ENCODE measurements at places on chromosomes 1 and 21.
A peak's percentile ranks its signal among the peaks of the same experiment; 100 is the strongest.

DNA sequence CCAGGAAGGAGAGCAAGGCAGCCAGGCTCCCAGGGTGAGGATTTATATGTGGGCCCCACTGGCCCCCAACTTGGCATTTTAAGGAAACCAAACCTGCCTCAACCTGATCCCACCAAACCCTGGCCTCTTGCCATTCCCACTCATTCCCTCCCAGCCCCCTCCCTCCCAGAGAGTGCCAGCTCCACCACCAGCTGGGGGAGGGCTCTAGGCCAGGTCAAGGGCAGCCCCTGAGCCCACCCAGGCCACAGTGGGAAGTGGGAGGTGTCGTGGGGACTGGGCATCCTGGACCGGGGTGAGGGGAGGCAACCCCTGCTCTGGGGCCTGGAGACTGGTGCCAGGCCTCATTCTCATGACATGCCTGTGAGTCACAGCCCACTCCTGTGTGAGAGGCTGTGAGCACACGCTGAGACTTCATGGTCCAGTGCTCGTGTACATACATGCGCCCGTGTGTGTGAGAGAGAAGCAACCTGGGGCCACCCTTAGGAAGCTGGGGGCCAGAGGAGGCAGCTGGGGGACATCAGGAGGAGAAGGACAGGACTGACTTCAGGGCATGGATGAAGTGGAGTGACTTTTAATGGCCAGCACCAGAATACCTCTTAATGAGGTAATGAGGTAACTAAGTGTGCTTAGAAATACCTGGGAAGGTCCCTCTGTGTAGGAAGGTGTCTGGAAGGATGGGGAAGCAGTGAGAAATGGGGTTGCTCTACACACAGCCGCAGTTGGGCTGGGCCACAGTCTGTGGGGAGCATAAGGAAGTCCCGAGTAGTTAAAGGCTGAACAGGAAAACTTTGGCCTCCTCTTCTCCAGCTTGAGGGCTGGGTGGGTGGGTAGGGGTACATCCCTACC lies at the start of gene S100A2:
S100A2 (minus strand) TSS at position 316 of the 846 bp plus-strand sequence. CDS start 1,967 bp downstream, outside the sequence.
- DNase-seq = peak; percentile 68

DNA sequence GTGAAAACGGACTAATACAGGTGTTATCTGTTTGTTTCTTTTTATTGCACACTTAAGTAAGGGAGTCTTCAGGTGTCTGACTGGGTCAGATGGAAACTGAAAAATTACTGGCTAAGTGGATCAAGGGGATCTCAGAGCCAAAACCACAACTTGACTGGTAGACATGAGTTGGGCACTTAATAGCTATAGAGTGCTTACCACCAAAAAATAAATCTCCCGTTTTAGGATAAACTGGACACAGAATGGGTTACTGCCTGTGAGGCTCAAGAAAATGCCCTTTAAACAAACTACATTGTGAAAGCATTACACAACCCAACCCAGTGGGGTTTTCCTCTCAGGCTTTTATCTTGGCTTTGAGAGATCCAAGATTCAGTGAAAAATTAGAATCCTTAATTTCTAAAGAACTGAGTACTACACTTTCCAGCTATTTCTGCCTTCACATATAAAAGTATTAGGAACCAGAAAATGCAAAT lies 134.0 kb upstream of the LYPLAL1 start:
- no peak for DNase-seq

DNA sequence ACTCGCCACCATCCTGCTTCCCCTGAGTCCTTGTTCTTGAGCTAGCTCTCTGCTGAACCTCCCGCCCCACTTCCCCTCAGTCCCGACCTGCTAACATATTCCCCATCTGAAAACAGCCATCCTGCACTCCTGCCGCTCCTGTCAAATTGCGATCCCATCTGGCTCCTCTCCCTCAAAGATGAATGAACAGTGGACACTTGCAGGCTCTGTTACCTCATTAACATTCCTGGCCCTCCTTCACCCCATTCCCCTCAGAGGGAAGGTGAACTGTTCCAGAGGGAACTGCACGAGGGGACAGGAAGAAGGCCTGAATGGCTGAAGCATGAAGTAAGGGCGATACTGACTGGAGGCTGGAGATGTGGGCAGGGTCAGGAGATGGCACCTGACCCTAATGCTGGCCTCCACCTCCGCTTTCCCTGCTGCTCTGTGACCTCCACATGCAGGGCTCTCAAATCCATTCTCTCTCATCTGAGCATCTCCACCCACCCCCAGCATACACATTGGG lies 7.4 kb upstream of the CELSR2 start:
- DNase-seq = no peak

DNA sequence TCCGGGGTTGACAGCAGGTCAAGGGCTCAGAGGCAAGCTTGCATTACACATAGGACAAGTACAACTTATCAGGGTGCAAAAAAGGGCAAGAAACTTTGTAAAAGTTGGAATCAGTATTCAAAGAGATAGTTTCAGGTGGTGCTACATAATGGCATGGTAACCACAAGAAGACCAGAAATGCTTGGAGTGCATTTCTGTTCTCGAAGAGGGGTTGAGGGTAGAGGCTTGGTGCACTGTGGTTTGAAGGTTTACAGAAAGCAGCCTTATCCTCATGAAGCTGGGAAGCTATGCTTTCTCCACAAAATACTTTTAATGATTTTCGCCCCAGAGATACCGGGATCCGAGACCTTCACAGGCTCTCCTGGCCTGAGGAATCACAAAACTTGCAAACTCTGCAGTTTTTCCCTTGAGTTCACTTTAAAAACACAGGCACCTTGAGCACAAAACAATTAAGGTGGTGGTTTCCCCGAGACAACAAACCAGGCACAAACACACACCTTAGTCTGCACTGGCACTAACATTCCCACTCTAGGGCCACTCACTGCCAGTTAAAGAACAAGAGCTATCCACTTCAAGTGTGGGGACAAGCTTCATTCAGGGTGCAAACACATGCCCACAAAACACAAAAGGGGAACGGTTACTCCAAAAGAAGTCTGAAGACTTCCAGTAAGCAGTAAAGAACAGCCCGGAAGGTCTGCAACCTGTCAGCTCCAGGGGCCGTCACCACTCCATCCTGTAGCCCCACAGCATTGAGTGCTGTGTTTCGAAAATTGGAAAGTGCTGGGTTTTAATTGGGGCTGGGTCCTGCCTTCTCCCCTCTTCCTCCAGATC lies 29.8 kb upstream of the NFIA start:
- DNase-seq = no peak

DNA sequence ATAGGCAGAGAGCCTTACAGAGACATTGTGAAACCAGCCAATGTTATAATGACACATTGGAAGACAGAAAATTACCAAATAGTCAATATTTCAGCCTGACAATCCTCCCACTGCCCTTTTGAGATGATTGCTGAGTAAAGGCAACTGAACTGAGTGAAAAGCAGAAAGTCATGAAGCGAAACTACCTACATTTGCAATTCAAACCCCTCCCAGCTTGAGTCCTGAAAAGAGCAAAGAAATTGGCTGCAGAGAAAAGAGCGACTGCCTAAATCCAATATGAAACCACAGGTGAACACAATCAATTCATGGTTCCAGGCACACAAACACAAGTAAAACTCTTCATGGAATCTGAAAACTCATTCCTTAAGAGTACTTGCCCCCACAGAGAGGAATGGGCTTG lies 143.4 kb upstream of the CHRM3 start:
- DNase-seq = peak; percentile 31

DNA sequence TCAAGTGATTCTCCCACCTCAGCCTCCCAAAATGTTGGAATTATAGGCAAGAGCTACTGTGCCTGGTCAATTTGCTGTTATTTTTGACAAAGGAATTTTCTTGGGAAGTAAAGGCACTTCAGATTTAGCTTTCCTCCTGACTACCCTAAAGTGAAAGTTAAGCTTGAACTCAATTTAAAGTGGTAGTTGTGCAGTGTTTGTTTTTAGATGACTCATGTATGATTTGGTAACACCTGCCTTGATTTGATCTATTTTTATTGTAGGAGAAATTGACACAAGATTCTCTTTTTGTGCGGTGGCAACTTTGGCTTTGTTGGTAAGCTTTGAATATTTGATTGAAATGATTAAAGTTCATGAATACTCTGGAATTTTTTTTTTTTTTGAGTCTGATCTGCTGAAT lies 5.0 kb downstream of the RABGGTB start:
- DNase-seq = no peak

- DNase-seq = no peak
Measured at GRCh38 chr21:44419679-44420078, 35.6 kb upstream of the LRRC3 start.

DNA sequence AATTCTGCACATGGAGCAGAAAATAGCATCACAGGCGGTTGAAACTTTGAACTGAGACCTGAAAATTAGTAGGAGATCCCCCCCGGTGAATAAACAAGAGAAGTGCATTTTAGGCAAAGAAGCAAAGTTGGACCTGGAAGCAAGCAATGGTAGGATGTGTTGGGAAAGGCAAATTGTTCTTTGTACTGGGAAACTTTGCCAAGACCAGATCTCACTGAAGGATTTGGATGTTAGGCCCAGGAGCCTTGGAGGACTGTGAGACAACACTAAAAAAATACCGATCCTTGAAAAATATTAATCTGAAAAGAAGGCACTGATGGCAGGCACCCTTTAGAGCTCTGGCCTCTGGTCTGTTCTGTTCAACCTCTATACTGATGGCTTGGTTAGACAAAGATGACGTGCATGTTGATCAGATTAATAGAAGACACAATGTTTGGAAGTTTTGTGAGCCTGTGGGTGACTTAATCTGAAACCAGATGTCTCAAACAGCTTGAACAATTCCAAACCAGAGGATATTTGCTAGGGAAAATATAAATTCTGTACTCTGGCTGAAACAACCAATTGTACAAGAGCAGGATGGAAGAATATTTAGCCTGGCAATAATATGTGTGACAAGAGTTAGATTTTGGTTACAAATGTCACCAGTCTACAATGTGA lies 108.4 kb downstream of the ROR1 start:
- DNase-seq = no peak

DNA sequence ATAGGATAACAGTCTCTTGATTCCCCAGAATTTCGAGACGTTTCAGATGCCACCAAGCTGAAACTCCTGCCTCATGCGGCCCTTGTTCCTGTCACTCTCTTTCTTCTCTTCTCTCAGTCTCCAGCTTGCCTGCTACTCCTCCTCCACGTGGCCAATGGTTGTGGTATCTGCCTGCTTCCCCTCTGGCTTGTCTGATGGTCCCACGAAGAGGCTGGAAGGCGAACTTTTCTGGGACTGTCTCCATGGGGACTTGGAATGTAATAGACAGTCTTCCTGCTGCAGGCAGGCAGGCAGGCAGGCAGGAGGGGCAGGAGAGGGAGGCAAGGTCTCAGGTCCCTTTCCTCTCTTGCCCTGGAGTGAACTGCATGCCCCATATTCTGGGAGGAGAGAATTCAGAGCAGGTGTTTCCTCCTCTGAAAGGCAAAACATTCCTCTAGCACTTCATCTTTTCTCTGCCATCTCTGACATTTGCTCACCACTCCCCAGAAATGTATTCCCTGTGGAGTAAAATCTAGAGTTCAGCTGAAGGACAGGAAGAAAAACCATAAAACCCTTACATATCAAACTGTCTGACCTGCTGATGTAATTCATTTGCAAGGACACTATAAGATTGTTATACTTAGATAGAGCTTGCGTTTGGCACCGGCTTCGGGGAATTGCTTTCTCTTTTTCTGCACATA lies 64.1 kb upstream of the GNG12 start:
- DNase-seq = no peak

DNA sequence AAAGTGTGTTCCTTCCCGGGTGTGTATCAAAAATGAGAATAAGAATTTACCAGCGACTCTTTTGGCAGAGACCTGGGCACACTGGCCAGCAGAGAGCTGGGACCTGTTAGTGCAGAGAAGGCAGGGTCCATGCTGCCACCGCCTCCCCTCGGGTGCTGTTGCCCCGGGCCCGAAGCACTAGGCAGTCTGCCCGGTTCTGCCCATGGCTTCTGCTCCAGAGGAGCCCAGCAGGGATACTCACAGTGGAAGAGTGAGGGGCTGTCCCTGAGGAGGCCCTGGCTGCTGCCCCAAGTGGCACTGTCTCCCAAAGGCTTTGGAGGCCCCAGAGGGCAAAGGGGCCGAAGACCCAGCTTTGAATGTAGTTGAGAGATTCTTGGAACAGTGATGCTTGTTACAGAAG lies 80.5 kb downstream of the MIS18A start:
- DNase-seq = no peak

DNA sequence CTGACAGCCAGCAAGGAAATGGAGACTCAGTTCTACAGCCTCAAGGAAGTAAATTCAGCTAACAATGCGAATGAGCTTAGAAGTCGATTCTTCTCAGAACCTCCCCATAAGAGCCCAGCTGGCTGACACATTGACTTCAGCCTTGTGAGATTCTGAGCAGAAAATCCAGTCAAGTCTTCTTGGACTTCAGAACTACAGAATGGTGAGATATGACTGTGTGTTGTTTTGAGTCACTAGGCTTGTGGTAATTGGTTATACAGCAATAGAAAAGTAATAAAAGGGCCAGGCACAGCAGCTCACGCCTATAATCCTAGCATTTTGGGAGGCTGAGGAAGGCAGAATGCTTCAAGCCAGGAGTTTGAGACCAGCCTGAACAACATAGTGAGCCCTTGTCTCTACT lies 161.8 kb upstream of the IVNS1ABP start:
- DNase-seq = no peak

DNA sequence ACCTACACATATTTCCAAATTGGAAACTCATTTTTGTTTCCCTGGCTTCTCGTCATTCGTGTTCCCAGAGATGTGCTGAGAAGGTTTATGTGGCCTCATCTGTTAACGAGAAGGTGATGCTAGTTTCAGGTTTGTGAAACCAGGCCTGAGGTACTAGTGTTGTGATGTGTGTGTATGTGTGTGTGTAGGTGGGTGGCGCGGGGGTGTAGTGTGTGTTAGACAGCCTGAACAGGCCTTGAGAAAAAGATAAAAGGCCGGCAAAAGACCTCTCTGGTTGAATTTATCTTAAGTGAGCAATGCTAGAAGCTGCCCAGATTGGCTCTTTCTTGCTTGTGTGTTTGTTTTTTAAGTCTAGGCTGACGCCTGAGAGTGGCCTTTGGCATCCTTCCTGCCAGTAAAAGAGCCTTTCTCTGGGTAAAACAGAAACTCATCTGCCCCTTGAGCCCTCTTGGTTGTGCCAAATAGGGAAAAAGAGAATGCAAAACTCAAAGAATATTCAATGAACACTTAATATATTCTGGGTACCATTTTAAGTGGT lies 65.8 kb upstream of the HSD17B7 start:
- no peak for DNase-seq

DNA sequence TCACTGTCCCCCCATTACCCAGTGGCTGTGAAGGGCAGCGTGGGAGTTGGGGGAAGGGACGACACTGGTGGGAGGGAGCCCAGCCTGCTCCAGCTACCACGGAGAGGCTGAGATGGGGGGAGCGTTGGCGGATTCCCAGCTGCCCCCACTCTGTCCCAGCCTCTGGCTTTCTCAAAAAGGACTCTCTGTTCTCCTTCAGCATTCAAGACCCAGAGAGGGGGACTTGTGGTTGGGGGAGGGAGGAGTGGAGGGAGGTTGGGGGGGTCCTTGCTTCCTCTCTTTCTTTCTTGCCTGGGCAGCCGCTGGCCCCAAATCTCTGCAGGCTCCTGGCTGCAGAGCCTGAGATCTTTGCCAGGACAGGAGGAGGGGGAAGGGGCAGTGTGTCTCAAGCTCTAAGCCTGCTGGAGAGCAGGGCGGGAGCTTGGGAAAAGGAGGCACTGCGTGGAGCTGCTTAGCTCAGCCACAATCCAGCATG lies 2.2 kb downstream of the ATP1A2 start:
- DNase-seq = no peak
